ENCODE measurements at places on chromosomes 1 and 21.

DNA sequence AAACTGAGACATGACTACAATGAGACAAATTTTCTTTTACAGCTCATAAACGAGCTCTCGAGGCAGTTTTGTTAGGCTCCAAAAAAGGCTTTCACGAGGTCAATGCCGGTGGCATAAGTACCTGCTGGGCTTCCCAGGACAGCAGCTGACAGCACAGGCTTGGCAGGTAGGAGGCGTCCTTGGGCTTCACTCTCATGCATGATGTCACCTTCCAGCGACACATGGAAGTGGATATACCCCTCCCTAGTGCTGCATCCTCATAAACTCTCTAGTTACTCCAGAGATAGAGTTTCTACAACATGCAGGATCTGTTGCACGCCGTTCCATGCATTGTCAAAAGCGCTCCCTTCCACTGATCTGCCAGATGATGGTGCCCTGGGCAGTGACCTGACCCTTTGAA lies 112.5 kb upstream of the PAXBP1 start:
- no peak for DNase-seq

DNA sequence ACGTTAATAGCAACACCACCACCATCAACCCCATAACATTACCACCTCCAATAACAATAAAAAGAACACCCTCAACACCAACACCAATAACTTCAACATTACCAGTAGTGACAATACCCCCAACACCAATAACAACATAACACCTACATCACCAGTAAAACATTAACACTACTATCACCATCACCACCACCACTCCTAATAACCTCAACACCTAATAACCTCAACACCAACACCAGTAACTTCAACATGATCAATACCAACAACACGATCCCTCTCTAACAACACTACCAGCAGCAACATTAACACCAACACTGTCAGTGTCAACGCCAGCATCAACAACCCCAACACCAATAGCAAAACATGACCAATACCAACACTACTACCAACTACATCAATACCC lies 57.2 kb downstream of the TAS1R2 start:
- DNase-seq, result no peak

DNA sequence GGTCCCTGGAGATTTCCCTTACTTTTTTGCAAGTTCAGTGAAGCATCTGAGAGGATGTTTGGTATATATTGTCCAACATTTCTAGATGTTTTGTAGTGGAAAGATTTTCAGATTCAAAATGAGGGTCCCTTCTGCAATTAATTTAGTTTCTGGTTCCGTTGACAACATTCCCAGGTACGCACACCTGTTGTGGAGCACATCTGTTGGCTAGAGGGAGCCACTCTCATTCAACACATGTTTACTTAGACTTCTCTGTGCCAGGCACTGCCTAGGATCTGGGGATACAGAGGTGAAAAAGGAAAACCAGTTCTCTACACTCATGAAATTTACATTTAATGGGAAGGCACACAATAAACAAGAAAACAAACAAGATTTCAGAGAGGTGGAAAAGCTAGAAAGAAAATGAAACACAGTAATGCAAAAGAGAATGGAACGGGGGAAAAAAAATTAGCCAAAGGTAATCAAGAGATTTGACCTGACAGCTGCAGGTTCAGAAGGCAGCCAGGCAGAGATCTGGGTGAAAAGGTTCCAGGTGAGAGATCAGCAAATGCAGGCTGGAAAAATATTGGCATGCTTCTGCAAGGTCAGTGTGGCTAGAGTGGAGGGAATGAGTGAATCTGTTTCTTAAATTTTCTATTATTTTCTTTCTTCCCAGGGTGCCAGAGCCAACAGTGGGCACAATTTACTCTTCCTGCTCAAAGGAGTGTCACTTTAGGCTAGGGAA lies 48.4 kb upstream of the KAZN start:
- no peak for DNase-seq

GRCh38 chr1:25889470-25889869 lies 14.0 kb upstream of the PAQR7 start:
- DNase-seq, result no peak

GRCh38 chr1:246139745-246140182 lies 367.3 kb downstream of the SMYD3 start:
- no peak for DNase-seq

GRCh38 chr1:41073971-41074370 lies 52.4 kb upstream of the SLFNL1 start:
- DNase-seq, result no peak

DNA sequence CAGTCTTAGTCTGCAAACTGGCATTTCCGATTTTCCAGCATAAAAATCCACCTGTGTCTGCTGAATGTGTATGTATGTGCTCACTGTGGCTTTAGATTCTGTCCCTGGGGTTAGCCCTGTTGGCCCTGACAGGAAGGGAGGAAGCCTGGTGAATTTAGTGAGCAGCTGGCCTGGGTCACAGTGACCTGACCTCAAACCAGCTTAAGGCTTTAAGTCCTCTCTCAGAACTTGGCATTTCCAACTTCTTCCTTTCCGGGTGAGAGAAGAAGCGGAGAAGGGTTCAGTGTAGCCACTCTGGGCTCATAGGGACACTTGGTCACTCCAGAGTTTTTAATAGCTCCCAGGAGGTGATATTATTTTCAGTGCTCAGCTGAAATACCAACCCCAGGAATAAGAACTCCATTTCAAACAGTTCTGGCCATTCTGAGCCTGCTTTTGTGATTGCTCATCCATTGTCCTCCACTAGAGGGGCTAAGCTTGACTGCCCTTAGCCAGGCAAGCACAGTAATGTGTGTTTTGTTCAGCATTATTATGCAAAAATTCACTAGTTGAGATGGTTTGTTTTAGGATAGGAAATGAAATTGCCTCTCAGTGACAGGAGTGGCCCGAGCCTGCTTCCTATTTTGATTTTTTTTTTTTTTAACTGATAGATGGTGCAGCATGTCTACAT lies 2.5 kb upstream of the OLFML3 start:
- no peak for DNase-seq

GRCh38 chr1:45545019-45545493 lies 5.6 kb upstream of the AKR1A1 start:
- no peak for DNase-seq

DNA sequence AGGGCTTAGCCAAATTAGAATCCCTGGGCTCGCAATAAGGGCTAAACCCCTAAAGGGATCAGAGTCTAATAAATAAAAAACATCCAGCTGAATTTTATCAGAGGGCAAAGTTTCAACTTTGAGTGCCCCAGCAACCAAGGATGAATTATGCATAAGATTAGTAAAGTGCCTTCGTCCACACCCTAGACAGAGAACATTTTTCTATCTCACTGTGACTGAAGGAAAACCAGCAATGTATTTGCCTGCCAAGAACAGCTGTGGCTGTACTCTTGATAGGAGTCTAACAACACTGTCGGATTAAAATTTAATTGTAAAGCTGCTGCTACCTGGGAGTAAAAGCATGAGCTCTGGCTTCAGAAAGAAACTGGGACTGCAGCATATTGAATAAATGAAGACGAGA lies 23.3 kb downstream of the WNT2B start:
- DNase-seq, result no peak

DNA sequence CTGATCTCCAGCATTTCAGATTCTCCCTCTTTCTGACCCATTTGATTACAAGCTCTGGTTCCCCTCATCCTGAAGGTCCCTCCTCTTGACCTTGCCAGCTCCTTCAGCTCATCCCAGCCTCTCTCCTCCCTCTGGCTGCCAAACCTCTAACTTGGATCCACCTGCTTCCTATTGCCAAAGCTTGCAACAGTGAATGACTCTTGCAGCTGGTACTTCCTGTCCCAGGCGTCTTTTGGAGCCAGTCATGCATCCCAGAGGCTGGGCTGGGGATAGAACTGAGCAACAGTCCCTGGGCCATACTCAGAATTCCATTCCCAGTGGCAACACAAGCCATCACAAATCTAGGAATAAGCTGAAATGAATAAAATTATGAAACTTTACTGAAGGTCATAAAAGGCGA lies 27.7 kb upstream of the SPOCD1 start:
- no peak for DNase-seq

- DNase-seq, result no peak
Observed at GRCh38 chr1:175088525-175088951, 20.9 kb downstream of the TNN start.

DNA sequence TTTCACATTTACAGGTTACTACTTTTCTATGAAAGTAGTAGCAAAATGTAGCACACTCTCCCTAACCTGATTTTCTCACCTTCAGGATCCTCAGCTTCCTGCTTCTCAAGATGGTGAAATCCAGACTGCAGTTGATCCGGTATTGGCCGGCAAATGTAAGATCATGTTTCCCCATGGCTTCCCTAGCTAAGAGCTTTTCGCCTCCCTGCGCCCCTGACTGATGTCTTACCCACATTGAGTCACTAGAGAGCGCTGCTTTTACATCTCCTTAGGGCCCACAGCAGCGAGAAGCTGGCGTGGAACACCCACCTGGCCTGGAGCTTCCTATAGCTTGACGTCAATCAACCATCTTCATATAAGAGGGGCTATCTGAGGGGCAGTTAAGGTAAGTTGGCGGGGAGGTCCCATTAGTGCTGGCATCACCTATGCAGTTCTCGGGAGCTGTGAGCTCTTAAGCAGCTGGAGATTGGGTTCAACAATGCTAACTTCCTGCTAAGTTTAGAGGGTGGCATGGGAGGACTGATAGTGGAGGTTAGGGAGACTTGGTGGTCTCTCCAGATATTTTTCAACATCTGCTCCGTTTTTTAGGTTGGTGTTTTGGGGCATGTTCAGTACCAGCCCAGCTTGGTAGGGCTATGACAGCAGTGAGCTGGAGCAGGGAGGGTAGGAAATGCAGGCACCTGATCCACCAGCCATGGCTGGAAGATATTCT lies 5.5 kb downstream of the PTPN7 start:
- DNase-seq, result no peak

DNA sequence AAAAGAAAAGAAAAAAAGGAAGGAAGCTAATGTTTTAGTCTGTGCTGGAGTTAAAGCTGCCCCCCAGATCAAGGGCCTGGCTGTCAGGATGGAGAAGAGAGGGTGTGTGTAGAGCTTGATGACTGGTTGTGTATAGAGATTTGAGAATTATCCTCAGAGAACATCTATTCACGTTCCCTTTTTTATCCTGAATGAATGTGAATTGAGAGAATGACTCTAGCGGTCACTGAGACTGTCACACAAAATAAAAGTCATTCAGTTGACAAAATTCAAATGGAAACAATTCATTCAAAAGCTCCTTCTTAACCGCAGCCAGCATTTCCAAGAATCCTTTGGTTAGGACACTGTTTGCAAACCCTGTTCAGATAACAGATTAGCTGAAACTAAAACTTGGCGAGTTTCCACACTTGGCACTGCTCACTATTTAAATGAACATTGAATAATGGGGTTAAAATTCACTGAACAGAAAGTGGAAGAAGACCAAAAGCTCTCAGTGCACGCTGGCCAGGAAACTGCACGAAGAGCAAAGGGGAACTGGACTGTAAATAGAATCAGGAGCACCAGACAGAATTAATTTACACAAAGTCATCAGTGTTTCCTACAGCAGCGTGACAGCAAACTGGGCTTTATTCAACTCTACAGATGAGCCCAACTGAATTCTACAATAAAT lies 13.6 kb upstream of the FAM89A start:
- no peak for DNase-seq

DNA sequence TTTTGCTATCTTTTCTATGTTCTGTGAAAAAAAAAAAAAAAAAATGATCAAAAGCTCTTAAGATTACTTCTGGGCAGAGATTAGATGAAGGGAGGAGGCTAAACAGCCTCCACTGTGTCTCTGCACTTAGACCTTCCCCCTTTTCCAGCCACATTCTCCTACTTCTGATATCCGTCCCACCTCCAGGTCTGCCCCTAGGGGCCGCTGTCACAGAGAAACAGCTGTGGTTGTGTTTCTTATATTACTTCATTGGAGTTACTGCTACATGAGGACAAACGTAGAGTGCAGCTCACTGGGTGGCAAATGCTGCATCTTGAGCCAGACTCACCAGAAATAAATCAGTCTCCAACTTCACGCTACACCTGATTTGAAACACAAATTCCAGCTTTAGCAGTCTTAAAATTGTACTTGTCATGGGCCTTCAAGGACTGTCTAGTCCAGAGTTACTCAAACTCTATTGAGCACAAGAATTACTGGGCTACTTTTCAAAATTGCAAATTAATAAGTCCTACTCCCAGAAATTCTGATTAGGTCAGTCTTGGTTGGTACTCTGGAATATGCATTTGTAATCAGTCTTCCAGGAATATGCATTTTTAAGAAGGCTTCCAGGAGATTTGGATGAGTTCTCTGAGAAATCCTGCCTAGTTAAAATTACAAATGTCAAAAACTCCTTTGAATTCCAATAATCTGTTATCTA lies 125.2 kb upstream of the PTBP2 start:
- DNase-seq, result no peak

DNA sequence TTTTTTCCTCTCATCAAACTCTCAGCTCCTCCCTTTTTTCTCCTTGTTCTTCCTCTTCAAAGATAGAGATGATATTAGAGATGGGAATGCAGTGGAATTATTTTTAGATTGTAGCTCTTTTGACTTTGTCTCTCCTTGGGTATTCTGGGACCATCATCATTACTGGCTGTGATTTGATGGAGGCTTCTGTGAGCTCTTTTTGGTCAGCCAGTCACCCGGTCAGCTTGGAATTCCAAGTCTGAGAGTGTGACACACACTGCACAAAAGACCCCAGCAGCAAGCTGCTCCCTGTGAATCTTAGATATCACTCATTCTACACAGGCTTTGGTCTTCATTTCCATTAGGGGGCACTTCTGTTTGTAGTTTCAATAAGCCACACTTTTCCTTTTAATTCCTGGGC lies 51.6 kb upstream of the NEK7 start:
- DNase-seq, result no peak

- peak; percentile 85 for DNase-seq
Observed at GRCh38 chr1:24925082-24925779, 4.8 kb downstream of the RUNX3 start.

All from activated T-helper 9 cell treated with anti-CD3 and anti-CD28 coated beads, Interleukin-2, amount 50 U/mL, for 16 hours (primary cell).